ENCODE measurements at places on chromosomes 5 and 9. TPM values are rescaled to one million over a fixed set of nuclear protein-coding genes. Genes with fewer than 3 reads are reported as not detected.
A peak's percentile ranks its signal among the peaks of the same experiment; 100 is the strongest.

DNA sequence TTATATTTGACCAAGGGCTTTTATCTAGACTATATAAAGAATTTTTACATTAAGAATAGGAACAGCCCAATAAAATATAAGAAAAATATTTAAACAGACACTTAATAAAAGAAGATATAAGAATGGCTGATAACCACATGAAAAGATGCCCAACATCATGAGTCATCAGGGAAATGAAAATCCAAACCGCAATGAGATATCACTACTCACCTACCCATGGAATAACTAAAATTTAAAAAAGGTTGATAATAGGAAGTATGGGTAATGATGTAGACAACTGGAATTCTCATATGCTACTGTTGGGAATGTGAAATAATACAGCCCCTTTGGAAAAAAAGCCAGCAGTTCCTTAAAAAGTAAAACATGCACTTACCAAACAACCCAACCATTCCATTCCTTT lies 206.9 kb upstream of the PCSK5 start:
- no peak for DNase-seq

- no peak for DNase-seq
Measured at GRCh38 chr5:142023836-142024235, 11.0 kb upstream of the GNPDA1 start.

- no peak for DNase-seq
Measured at GRCh38 chr5:72214168-72214567, 105.9 kb downstream of the MRPS27 start.

- DNase-seq, result no peak
Measured at GRCh38 chr5:60668686-60669304, 31.2 kb downstream of the DEPDC1B start.

DNA sequence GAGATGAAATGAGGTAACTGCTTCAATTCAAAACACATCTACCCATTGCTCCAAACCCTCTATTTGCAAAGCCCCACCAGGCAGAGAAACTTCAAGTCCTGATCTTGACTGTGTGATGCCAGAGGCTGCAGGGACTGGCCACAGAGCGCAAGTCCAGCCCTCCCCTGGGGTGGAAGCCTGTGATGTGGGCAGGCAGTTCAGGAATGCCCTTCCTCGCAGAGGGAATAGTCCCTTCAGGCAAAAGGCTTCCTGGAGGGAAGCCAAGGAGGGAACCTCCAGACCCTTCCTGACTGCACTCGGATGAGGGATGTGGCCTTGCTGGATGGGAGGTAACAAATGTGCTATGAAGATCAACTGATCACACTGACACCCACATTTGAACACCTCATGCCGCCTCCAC lies 131.2 kb downstream of the SLIT3 start:
- no peak for DNase-seq

DNA sequence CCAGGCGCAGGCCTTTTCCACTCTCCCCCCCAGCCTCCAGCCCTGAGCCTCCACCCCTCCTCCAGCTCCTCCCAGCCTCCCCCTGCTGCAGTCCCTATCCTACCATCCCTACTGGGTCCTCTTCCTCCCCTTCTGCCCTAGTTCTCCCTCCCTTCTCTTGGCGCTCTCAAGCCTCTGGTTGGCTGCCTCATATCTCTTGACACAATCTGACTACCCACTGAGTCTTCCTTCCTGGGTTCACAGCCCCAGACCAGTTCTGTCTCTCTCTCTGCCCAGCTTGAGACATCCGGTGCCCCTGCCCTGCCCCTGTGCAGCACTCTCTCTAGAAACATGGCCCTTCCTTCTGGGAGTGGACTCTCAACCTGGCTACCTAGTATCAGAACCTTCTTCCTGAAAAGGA lies 76.2 kb downstream of the TSPAN17 start:
- DNase-seq, result peak; percentile 18

CCL28 gene
- total RNA-seq, result 0.81 TPM

GRCh38 chr9:35273591-35273990 lies 111.8 kb downstream of the UNC13B start:
- no peak for DNase-seq

TSSK1B gene
- not detected for total RNA-seq

- DNase-seq, result peak; percentile 65
Measured at GRCh38 chr5:41835645-41836044, 34.6 kb downstream of the OXCT1 start.

DNA sequence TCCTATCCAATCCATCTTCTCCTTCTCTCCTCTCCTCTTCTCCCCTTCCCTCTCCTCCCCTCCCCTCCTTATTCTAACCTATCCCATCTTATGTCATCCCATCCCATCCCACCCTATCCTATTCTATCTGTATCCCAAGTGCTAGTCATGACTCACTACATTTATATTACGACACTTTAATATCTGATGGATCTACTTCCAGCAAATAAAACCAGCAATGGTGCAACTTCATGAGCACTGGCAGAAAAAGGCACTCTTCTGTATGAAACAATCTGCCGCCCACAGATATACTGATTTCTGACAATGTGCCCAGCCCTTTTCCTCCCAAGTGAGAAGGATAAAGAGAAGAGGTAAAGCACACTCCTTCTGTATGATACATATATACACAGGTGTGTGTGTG lies 86.6 kb upstream of the ANKH start:
- DNase-seq, result no peak

GRXCR2 gene
- total RNA-seq, result 5.5 TPM
